ENCODE measurements at places on chromosomes 3 and 15.

- DNase-seq: no peak
These were observed 25.5 kb upstream of the NUDT16 start for GRCh38 chr3:131356006-131356595.

- DNase-seq: no peak
These were observed 33.5 kb downstream of the HMCES start for GRCh38 chr3:129312021-129312639.

- DNase-seq: no peak
These were observed 48.2 kb upstream of the CSPG4 start for GRCh38 chr15:75760704-75761435.

GRCh38 chr15:93253681-93254080, 164.7 kb upstream of the RGMA start:
- DNase-seq: no peak

- DNase-seq: no peak
These were observed 646.7 kb downstream of the ROBO2 start for GRCh38 chr3:77686560-77686959.

DNA sequence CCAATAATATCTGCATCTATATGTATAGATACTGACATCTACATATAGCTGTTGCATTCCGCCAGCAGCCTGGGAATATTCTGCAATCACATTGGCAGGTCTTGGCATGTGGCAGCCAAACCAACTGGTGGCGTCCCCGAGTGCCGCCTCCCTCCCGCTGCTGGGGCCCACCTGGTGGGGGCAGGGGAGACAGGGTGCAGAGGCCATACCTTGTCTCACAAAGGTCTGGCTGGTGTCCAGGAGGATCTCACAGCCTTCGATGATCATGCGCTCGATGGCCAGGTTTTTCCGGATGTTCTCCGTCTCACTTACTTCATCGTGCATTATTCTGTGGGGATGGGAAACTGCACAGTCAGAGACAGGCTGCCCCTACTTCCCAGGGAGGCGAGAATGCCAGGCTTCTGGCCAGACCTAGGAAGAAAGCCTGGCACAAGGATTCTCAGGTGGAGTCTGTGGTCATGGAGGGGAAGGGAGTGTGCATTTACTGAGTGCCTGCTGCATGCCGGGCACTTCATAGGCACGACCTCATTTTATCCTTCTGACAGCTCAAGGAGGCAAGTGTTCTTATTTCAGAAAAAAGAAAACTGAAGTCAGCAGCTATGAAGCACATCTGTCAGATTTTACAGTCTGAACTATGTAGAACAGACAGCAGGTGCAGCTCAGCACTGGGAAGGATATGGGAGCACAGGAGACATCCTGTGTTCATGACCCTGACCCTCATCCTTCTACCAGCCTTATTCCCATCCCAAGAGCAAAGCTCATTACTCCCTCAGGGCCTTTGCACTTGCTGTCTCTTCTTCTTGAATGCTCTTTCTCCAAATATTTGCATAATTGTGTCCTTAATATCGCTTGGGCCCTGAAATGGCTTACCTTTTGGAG, 62.8 kb downstream of the RASGRF1 start:
- no peak for DNase-seq

DNA sequence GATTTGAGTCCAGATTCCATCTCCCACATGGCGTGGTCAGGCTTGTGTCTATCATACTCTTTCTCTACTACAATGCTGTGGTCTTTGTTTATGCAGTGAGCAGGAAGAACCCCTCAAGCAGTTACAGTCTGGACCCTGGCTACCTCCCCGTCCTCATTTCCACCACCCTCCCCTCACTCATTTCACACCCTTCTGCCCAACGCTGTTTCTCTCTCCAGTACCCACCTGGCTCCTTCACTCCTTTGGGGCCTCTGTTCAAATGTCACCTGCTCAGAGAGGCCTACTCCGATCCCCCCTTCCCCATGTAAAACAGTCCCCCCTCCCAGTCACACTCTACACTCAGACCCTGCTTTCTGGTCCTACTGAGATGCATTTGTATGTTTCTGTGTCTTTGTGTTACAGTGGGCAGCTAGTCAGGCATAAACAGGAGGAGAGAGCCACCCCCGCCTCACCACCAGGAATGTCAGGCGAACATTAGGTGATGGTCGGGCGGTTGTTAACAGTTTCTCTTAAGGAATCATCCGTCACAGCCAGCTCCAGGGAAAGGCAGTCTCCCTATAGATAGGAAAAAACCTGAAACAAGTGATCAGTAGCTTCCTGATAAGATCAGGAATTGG, 53.7 kb upstream of the CA12 start:
- no peak for DNase-seq

- no peak for DNase-seq
These were observed 37.2 kb downstream of the EEFSEC start for GRCh38 chr3:128190501-128190900.

DNA sequence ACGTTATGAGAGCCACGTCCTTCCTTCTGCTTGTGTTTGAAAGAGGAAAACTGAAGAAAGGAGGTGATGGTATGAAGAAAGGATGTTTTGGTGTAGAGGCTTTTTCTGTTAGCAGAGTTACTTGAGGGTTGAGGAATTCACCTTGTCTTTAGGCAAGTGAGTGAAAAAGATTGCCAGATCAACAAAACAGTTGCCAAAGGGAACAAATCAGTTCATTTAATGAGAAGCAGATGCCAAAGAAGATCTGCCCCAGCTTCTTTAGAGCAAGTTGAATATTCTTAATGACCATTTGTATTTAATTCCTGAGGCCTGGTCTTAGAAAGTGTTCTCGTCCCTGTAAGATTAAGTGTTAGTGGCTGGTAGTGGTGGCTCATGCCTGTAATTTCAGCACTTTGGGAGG, 2.6 kb downstream of the CHCHD6 start:
- no peak for DNase-seq

- no peak for DNase-seq
These were observed 819.7 kb downstream of the FHIT start for GRCh38 chr3:60431599-60431958.

DNA sequence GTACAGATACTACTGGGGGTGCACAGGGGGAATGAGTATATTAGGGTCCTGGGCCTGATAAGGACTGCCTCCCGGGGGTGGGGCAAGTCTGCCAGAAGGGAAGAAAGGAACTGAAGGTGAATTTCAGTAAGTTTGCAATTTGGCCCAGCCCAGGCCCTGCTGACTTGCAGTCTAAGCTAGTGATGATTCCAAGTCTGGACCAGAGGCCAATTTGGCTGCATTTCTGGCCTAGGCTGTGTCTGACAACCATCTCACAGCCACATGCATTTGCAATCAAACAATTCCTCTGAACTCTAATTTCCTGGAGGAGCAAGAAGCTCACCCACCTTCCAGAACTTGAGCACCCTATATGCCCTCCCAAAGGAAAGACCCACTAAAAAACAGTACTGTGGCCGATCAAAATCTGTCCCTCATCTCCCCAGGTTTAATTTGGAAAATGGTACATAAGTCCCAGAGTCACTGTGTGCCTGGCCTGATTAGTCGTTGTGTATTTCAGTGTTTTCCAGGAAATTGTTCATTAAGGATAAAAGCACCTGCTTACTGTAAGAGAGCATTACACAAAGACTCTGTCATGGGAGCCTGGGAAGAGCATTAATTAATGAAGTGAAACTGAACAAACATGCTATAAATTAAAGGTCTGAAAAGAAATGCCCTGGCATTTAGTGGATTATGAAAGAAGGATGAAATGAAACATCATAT, 114.5 kb downstream of the MEGF11 start:
- DNase-seq: no peak

- DNase-seq: no peak
These were observed 131.6 kb downstream of the SV2B start for GRCh38 chr15:91231703-91232102.

GRCh38 chr15:26698555-26698954, 74.3 kb downstream of the GABRB3 start:
- no peak for DNase-seq

DNA sequence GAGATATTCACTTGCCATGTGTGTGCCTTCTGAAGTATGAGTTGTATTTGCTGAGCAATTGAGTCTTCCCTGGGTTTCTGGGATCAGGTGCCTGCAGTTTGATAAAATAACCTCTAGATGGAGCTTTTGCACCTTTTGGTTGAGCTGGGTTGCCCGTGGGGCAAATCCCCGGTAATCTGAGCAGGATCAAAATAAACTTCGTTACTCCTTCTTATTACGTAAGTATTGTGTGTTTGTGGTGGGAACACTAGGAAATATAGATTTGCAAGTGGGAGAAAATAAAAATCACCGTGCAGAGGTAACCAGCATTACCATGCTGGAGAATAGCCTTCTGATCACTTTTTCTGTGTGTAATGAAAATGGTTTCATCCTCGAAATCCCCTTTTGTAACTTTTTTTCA, 277.4 kb upstream of the NR2E3 start:
- DNase-seq: no peak

DNA sequence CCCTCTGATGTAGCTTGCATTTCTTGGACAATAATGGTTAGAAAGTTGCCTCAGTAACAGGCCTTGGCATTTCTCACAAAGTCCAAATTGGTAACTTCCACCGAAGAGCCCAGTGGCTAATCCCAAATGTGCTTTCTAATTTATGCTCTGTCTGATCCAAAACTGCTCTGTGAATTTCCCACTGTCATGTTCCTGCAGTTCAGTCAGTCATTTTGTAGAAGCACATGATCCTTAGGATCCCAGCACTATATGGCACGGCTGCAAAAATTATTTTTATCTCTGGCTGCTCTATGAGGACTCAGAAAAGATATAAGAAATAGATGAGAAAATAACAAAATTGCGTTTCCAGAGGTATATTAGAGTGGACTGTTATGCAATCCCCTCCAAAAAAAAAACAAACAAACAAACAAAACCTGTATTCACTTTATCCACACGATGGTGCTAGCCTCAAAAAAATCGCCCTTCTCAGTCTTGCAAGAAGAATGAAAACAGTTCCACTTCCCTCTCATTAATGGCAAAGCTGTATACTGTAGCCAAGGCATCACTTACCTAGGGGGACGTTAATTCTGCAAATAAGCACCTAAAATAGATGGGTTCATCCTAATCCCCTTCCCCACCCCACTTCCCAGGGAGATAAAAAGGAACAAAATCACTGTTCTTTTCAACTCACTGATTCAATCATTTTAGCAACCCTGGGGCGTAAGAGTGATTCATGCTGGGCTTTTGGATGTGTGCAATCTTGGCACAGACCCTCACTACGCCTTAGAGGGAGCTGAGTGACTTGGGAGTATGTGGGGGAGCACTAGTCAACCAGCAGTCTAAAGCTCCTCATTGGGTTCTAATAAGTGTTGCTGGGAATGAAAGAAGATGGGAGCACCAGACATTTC, 61.3 kb downstream of the TMCO5A start:
- no peak for DNase-seq

- DNase-seq: no peak
These were observed 84.7 kb downstream of the EOMES start for GRCh38 chr3:27637346-27637995.

- DNase-seq: no peak
These were observed 163.3 kb upstream of the IL12A start for GRCh38 chr3:159825216-159825854.

DNA sequence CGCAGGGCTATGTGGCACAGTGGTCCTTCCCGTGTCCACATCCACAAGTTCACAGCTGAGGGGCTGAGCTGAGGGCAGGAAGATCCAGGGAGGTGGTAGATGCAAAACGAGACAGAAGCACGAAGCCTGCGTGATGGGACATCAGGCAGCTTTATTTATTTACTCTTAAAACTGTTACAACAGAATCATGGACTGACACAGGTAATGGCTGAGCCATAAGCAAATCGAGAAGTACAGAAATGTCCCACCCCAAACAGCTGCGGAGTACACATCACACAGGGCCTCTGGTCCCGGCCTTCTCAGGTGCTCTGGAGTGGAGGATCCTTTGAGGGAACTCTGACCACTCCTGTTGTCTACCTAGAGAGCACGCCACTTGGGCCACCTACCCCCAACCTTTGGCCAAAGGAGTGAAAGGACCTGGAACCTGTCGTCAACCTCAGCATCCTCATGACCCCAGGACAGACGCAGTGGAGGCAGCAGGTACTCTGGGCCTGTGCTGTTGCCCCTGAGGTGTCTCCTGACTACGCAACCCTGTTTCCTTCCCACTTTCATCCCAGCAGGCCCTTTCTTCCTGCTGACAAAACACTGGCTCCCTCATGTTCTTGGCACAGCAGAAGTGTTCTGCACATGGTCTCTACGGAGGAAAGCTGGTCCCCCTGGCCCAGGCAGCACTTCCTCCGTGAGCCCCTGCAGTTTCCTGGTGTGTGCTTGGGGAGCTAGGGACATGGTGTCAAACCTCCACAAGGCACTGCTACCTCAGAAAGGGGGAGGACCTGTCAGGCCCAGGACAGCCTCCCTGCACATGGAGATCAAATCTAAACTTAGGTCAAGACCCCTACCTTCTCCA, 47.8 kb downstream of the DHX30 start:
- no peak for DNase-seq

DNA sequence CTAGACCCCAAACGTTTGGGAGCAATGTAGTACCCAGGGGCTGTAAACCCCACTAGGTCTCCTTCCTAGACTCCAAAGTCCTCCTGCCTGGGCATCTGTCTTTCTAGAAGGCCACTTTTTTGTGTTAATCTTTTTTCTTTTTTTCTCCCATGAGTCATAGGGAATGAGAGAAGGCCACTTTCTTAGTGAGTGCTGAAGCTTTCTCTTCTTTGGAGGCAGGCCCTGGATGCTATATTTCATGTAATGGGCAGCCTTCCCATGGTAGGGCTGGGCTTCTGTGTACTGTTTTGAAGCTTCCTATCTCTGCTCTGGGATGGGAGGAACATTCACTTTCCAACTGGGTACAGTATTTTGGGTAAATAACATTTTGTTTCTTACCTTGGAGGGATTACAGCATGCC, 15.2 kb upstream of the RTP2 start:
- DNase-seq: no peak

- DNase-seq: no peak
These were observed 6.3 kb upstream of the HEXA start for GRCh38 chr15:72382146-72382545.

DNA sequence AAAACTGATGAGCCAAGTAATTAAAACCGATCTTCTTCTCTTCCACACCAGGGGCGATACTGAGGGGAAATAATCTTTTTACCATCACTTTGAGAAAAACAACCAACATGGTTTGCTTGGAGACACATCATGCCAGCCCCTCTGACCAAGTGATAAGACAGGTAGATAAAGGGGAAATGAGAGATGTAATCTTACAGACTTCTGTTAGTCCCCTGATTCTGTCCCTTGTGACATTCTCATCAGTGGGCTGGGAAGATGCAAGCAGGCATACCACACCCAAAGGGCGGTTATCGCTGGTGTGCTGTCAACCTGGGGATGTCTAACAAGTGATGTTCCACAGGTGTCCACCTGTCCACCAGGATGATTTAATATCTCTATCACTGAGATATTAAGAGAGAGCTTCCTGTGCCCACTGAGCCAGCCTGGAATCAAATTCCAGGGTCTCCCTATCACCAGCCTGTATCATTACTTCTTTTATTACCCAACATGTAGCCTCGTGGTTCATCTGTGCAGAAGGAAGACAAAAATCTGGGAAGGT, 315.0 kb downstream of the FOXP1 start:
- no peak for DNase-seq

- no peak for DNase-seq
These were observed 3.5 kb downstream of the ISLR2 start for GRCh38 chr15:74133694-74134386.
